HFFc6 (cell line): ENCODE measurements at places on chromosomes 4 and X. TPM values are rescaled to one million over a fixed set of nuclear protein-coding genes. Genes with fewer than 3 reads are reported as not detected.

GRCh38 chr4:108303488-108304177, 134.9 kb upstream of the LEF1 start:
- H3K27me3 ChIP-seq, result peaks cover 2% of the 10 kb centered on the region
- H3K4me1 ChIP-seq, result no peaks in the 10 kb centered on the region
- no peaks in the 10 kb centered on the region for H3K36me3 ChIP-seq

GRCh38 chr4:140256335-140256734, 102.4 kb upstream of the MAML3 start:
- H3K27me3 ChIP-seq, result peaks cover 2% of the 10 kb centered on the region; the same call in 1 of the 2 replicates
- DNase-seq, result peak; percentile 64
- peaks cover 93% of the 10 kb centered on the region for H3K4me1 ChIP-seq
- peak overlapping the region; percentile 87 for H3K27ac ChIP-seq

- H3K4me3 ChIP-seq, result no peak overlapping the region
- no peaks in the 10 kb centered on the region for H3K36me3 ChIP-seq
- no peak overlapping the region for H3K27ac ChIP-seq
These were observed 567.4 kb upstream of the GALNT7 start for GRCh38 chr4:172601195-172601594.

DNA sequence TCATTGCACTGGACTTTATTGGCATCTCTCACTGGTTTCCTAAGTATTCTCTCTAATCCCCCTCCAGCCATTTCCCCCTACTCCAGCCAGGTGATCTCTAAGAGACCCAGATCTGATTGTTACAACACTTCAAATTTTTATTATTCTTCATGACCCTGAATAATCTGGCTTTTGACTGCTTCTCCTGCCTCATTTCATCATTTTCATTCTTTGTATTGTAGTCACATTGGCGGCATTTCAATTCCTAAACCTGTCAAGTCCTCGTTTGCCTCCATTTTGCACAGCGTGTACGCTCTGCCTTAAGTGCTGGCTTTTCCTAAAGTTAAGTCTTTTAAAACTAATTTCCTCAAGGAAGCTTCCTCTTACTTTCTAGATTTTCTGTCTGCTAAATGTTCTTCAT, 31.6 kb downstream of the UBE2K start:
- no peak overlapping the region for H3K4me3 ChIP-seq
- peaks cover 32% of the 10 kb centered on the region for H3K4me1 ChIP-seq
- H3K27ac ChIP-seq, result peak overlapping the region; percentile 64
- H3K27me3 ChIP-seq, result no peaks in the 10 kb centered on the region
- H3K36me3 ChIP-seq, result no peaks in the 10 kb centered on the region

DNA sequence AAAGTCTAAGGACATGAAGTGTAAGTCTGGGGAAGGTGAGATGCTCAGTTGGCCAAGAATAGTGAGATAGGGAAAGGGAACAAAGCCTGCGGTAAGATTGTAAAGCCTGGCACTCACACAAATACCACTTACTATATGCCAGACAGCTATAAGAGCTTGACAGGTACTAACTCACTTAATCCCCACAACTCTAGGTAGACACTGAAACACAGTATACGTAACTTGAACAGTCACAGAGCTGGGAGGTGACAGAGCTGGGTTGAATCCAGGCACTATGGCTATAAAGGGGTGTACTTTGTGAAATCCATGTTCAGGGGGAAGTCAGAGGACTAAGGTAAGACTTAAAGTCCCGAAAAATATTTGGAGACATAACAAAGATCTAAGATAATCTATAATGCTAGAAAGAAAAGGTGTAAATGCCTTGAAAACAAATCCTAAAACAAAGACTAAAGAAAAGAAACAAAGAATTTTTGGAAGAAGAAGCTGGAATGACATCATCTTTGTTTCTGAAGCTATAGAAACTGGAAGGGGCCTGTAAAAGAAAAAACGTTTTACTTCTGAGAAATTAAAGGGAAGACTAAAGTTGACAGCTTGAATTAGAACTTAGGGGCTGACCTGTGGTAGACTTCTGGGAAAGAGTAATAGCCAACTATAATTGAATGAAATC, 172.5 kb downstream of the PPP3CA start:
- no peak overlapping the region for H3K27ac ChIP-seq
- no peak for DNase-seq
- no peaks in the 10 kb centered on the region for H3K36me3 ChIP-seq
- no peak overlapping the region for H3K4me3 ChIP-seq

The TCEAL7 gene
- 13.2 to 17.5 TPM (median 15.2 TPM) in 3 replicates for total RNA-seq

The FGFBP2 gene
- total RNA-seq, result not detected in 3 replicates
